NB4 (cell line): ENCODE measurements at places on chromosomes 6 and 20.

GRCh38 chr20:20549704-20550103 lies 162.7 kb downstream of the RALGAPA2 start:
- DNase-seq = peak; percentile 33

DNA sequence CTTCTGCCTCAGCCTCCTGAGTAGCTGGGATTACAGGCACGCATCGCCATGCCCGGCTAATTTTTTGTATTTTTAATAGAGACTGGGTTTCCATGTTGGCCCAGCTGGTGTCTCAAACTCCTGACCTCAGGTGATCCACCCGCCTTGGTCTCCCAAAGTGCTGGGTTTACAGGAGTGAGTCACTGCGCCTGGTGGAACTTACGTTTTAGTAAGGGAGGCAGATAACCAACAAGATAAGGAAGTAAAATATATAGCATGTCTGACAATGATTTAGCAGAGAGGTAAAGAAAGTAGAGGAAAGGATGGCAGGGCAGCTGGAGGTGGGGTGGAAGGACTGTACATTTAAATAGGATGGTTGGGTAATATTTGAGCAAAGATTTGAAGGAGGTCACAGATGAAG lies 12.8 kb upstream of the MYMX start:
- peak; percentile 66 for DNase-seq

DNA sequence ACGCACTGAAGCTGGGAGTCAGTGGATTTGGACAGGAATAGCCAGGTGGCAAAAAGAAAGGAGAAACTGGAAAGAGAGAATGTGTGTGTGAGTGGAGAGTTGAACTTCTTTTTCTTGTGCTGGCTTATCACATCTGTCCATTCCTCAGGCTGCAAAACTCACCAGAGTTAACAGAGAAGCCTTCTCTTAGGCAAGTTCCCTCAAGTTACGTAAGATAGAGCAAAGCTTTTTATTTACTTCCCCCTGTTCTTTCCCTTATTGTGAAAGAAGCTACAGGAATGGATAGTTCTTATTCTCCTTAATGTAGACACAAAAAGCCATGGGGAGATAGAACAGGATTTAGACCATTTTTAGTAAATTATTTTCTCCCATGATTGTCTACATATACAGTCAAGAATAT lies 188.6 kb downstream of the BMP2 start:
- peak; percentile 76 for DNase-seq

DNA sequence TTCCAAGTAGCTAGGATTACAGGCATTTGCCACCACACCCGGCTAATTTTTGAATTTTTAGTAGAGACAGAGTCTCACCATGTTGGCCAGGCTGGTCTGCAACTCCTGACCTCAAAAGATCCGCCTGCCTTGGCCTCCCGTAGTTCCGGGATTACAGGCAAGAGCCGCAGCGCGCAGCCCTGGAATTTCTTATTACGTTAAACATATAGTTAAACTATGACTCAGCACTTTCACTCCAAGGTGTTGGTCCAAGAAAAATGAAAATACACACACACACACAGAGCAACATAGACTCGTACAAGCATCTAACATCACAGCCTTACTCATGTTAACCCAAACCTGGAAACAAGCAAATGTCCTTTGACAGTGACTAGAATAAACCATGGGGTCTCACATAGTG lies 663.9 kb downstream of the PRKN start:
- no peak for DNase-seq

DNA sequence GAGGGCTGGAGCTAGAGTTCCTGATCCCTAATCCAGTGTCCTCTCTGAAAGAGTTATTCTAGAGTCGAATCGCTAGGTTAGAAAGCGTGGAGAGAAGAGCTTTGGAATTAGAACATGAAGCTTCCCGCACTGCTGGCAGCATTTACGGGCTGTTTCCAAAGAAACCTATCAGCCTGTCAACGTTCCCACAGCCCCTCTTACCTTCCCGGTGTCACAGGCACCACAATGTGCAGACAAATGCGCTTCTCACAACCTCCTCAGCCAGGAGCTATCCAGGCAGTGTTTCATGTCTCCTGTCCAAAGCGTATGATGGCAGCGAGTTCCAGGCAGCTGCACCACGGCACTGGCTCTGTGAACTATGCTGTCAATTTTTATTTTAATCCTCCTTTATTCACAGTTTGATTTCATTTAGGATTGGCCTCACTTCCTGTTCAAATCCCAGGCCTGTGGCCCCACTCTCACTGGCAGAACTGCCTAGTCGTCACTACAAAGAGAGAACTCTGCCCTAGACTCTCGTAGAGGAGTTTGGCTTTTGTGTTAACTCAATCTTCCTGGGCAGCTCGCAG lies 322.8 kb upstream of the SOX4 start:
- DNase-seq = no peak

- DNase-seq = no peak
Observed at GRCh38 chr6:71879016-71879415, 7.3 kb upstream of the RIMS1 start.

DNA sequence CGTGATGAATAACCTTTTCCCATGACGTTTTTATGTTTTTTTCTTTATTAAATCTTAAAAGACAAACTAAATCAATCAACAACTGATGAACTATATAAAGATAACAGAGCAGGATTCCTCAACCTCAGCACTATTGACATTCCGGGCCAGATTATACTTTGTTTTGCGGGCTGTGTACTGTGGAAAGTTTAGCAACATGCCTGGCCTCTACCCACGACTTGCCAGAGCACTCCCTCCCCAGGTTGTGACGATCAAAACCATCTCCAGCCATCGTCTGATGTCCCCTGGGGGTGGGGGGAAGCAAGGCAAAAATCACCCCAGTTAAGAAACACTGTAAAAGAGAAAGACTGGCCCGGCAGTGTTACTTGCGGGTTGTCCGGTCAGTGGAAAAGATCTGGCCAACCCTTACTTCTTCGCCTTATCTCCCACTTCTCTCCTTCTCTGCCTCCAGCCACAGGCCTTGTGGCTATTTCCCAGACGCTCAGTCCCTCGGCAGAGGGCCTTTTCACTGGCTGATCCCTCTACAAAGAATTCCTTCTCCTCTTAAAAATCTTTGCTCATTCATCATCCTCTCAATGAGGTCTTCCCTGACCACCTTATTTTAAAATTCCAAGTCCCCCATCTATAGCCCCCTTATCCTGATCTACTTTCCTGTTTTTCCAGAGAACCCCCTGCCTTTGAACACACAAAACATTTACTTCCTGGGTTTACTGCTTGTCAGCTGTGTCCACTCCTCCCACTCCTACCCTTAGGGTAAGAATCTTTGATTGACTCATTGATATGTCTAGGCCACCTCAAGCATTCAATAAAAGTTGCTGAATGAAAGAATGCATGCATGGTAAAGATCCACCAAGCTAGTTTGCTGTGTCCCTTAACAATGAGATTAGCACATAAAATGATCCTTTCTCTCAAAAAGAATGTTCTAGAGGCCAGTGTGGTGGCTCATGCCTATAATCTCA lies 14.7 kb upstream of the RAB22A start:
- DNase-seq = no peak

- no peak for DNase-seq
Observed at GRCh38 chr6:7461416-7461815, 71.8 kb downstream of the RIOK1 start.

DNA sequence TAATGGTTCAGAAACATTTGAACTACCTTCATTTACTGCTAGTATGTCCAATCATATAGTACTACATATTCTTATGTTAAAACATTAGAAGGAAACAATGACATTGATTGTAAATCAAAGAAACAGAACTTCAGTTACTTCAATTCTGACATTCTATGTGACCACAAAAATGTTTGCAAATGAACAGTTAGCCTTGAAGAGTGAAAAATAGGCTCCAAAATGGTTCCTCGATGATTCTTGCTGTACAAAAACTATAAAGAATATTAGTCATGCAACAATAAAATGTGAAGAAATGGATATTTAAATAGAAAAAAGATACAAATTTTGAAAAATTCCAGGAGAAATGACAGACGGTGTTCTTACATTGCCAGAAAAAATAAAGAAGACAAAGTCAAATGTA lies 686.9 kb downstream of the BCKDHB start:
- DNase-seq = no peak

DNA sequence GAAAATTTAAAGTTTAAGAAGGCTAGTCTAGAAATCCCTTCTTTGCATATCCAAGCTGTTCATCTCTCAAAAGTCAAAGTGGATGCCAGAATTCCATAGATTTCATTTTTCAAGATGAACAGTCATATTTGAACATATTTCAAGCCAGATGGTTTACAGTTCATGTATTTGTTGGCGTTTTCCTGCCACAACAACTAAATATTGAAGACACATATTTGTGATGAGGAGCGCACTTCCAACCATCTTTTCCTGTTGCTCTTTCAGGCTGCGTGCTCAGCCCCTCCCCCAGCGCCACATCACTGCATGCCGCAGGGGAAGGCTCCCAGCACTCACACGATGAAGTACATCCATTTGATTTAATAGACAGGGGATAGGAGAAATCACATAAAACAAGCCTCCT lies 5.9 kb upstream of the NOX3 start:
- DNase-seq = no peak

GRCh38 chr20:24102749-24103333 lies 114.3 kb upstream of the GGTLC1 start:
- no peak for DNase-seq

- no peak for DNase-seq
Observed at GRCh38 chr20:45176526-45177267, 2.0 kb downstream of the PI3 start.

- no peak for DNase-seq
Observed at GRCh38 chr6:167122827-167123657, at the start of gene CCR6. TSS of gene CCR6 (plus strand) at chr6:167123096. CDS start at chr6:167136135, 13,039 bp downstream.

- DNase-seq = no peak
Observed at GRCh38 chr20:62850333-62850974, 11.2 kb downstream of the TCFL5 start.

GRCh38 chr6:3421791-3422434 lies 34.9 kb downstream of the SLC22A23 start:
- DNase-seq = no peak

- DNase-seq = no peak
Observed at GRCh38 chr6:160135907-160136655, 14.5 kb downstream of the SLC22A1 start.

DNA sequence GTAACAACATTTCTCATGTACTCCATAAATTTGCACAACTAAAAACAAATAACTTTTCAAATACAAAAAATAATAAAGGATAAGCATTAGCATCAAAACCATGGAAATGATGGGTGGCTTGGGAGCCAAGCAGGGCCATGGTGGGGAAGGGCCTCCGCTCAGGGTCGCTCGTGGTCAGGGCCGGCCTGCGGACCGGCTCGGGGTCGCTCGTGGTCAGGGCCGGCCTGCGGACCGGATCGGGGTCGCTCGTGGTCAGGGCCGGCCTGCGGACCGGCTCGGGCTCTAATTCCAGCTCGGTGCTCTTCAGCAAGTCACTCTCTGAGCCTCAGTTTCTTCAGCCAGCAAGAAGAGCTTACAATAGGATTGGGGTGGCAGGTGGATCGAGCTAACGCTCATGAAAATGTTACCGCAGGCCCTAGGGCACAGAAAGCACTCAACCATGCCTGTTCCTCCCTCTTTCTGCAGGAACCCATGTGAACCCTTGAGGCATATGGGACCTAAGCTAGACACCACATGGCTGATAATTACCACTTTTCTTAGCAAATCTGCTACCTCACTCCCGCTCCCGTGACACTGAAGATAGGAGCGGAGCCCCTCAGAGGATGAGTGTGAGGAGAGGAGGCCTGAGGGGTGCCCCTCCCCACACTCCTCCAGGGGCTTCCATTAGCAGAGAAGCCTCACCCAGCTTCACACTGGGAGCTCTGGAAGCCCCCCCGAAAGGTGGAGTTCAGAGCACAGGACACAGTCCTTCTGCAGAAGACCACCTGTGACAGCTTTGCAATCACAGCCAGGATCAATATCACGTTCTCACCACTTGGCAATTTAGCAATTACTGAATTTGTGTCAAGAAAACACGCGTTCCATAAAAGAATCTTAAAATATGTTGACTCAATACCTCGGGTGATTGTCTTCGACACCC lies 103.0 kb downstream of the PSMB1 start:
- DNase-seq = peak; percentile 39

GRCh38 chr20:37821696-37822095 lies 81.2 kb upstream of the VSTM2L start:
- DNase-seq = no peak

- no peak for DNase-seq
Observed at GRCh38 chr6:39327507-39327906, 5.0 kb upstream of the KCNK16 start.

DNA sequence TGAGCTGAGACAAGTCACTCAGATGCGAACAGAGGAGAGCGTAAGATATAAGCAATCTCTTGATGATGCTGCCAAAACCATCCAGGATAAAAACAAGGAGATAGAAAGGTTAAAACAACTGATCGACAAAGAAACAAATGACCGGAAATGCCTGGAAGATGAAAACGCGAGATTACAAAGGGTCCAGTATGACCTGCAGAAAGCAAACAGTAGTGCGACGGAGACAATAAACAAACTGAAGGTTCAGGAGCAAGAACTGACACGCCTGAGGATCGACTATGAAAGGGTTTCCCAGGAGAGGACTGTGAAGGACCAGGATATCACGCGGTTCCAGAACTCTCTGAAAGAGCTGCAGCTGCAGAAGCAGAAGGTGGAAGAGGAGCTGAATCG lies 9.5 kb upstream of the SNRNP48 start:
- no peak for DNase-seq

DNA sequence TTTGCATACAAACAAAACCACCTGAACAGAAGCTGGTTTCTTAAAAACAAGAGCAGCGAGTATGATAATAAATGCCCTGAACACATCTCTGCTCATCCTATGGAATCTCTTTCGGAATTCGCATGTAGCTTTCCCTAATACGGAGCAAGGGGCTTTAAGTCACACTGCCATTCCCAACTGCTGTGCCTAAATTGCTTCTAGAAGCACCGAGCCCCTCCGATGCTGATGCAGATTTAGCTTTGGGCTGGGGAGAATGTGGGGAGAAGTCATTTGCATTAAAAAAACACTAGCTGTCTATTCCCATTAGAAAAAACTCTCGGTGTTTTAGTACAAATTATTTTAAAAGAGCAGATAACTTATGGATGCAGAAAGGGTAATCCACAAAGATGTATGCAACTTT lies 76.9 kb downstream of the CD83 start:
- no peak for DNase-seq

GRCh38 chr6:31794866-31795615 lies 511 bp downstream of the VARS1 start:
- DNase-seq = peak; percentile 54

DNA sequence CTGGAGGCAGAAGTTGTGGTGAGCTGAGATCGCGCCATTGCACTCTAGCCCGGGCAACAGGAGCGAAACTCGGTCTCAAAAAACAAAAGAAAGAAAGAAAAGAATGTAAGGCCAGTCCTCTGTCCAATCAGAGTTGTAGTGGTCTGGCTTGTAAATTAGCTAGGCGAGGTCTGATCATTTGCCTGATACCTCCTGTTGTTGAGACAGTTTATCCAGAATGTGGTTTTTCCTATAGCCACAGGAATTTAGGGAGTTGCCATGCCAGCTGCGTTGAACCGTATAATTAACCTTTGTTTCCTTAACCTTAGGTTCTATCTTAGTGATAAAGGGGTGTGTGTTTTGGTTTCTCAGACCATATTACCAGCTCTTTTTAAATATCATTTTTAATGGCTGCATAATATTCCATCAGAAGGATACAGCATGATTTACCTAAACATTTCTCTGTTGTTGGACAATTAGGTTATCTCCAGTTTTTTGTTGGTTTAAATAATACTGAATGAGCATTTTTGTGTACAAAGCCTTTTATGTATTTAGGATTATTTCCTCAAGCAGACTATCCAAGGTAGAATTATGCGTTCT lies 11.7 kb upstream of the PPARD start:
- no peak for DNase-seq
